Ovary (tissue), 10 donors: ENCODE measurements at places on chromosomes 3 and 15.

GRCh38 chr3:99470841-99471240 lies 167.6 kb upstream of the COL8A1 start:
- H3K27me3 ChIP-seq = no peaks in the 10 kb centered on the region
- H3K27ac ChIP-seq = no peak overlapping the region
- no peaks in the 10 kb centered on the region for H3K4me1 ChIP-seq
- no peak overlapping the region for H3K4me3 ChIP-seq
- no peak for DNase-seq
- no peaks in the 10 kb centered on the region for H3K36me3 ChIP-seq

DNA sequence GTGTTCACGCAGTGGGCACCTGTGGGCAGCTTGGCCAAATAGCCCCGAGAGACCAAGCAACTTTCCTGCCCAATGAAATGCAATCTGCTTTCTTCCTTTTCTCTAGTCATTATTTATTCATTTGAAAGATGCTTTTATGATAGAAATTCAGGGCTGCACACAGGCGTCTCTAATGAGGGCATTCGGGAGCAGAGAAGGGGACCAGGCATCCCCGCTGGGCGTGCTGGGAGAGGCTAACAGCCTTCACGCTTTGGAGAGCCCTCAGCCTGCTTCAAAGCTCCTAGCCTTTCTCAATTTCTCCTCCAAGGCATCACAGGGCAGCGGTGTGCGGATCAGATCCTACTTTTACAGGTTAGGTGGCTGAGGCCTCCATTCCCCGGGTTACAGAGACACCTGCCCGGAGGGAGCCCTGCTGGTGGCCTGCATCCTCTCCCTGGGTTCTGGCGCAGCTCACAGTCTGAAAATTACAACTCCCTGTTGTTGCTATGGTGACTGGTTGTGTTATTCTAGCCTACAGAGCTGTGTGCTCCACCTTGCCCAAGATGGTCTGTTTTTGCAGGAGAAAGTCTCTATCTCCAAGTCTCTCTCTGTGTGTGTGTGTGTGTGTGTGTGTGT lies 21.8 kb upstream of the KLF13 start:
- no peaks in the 10 kb centered on the region for H3K36me3 ChIP-seq
- H3K4me3 ChIP-seq = no peak overlapping the region
- H3K27ac ChIP-seq = no peak overlapping the region
- no peak for DNase-seq
- H3K27me3 ChIP-seq = no peaks in the 10 kb centered on the region
- H3K4me1 ChIP-seq = no peaks in the 10 kb centered on the region

GRCh38 chr3:53240989-53241972 lies 14.5 kb downstream of the TKT start:
- H3K27me3 ChIP-seq = no peaks in the 10 kb centered on the region
- no peak for DNase-seq
- H3K27ac ChIP-seq = no peak overlapping the region
- peaks cover 16% of the 10 kb centered on the region for H3K4me1 ChIP-seq
- H3K36me3 ChIP-seq = no peaks in the 10 kb centered on the region

DNA sequence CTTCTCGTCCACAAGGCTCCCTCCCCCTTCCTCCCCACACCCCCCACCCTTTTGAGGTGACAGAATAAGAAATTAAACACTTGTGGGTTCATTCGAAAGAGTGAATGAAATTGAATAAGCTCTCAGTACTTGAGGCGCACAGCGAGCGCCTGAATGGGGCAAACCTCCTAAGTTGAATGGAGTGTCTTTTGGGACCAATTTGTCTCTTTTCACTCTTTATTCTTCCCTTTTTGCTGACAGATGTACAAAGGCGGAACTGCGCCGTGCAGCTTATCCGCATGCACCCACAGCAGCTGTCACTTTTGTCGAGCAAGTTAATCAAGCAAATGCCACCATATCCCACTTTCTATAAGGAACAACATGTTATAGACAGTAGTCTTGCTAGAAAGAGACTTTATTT lies 47.9 kb upstream of the FEZF2 start:
- no peaks in the 10 kb centered on the region for H3K27me3 ChIP-seq
- no peaks in the 10 kb centered on the region for H3K4me1 ChIP-seq
- DNase-seq = no peak

GRCh38 chr3:107650788-107651187 lies 128.0 kb downstream of the BBX start:
- DNase-seq = no peak
- no peak overlapping the region for H3K27ac ChIP-seq
- H3K36me3 ChIP-seq = no peaks in the 10 kb centered on the region

GRCh38 chr3:72538070-72538745 lies 310.0 kb downstream of the SHQ1 start:
- H3K36me3 ChIP-seq = no peaks in the 10 kb centered on the region
- no peaks in the 10 kb centered on the region for H3K27me3 ChIP-seq
- no peaks in the 10 kb centered on the region for H3K4me1 ChIP-seq
- DNase-seq = no peak

- H3K4me3 ChIP-seq = no peak overlapping the region
- no peak overlapping the region for H3K27ac ChIP-seq
- no peaks in the 10 kb centered on the region for H3K36me3 ChIP-seq
- no peaks in the 10 kb centered on the region for H3K27me3 ChIP-seq
Measured at GRCh38 chr3:14608298-14608697, 43.3 kb upstream of the CCDC174 start.

GRCh38 chr15:80560601-80561400 lies 134.3 kb upstream of the ABHD17C start:
- H3K4me3 ChIP-seq = no peak overlapping the region
- H3K27me3 ChIP-seq = no peaks in the 10 kb centered on the region
- DNase-seq = no peak
- peaks cover 2% of the 10 kb centered on the region for H3K4me1 ChIP-seq
- H3K36me3 ChIP-seq = no peaks in the 10 kb centered on the region

DNA sequence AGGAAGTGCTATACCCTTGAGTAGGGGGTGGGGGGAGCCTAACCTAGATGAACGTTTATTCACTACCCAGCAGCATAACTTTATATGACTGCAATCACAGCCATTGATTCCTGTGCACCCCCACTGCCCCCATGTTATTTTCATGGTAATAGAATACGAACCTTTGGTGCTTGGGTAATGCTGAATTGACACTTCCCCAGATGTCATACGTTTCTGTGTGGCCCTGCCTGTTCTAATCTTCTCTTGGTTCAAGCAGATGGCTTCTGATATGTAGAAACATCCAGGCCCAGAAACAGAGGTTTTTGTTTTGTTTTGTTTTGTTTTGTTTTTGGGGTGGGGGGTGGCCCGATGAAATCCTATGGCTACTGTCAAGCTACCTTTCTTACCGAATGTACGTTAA lies 237.9 kb upstream of the TOPAZ1 start:
- no peaks in the 10 kb centered on the region for H3K36me3 ChIP-seq
- no peaks in the 10 kb centered on the region for H3K27me3 ChIP-seq
- DNase-seq = no peak
- H3K27ac ChIP-seq = no peak overlapping the region
- no peak overlapping the region for H3K4me3 ChIP-seq

GRCh38 chr15:65818927-65819562 lies 27.0 kb upstream of the DENND4A start:
- H3K4me1 ChIP-seq = no peaks in the 10 kb centered on the region
- no peak overlapping the region for H3K4me3 ChIP-seq
- DNase-seq = no peak
- no peaks in the 10 kb centered on the region for H3K36me3 ChIP-seq

DNA sequence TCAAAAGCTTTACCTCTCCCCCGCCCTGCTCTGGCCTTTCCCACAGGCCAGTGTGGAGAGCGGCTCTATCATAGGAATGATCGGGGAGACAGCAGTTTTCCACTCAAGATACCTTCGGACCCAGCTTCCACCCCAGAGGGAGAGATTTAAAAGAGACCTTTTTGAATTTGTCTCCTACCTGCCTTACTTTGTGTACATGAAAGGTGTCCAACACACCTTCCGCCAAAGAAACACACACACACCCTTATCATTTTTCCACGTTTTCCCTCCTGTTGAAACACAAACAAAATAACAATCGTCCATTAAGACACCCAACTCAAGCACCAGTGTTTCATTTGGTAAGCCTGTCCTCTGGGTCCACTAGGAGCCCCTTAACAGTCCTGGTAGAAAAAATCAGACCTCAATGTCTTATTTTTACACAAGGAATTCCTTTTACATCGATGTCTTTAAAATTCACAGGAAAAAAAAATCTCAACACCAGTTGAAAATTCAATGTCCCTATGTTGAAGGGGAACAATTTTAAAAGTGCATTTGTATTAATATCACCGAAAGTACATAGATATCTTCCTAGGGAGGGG lies 4.0 kb downstream of the HES1 start:
- no peak for DNase-seq
- no peaks in the 10 kb centered on the region for H3K27me3 ChIP-seq
- no peaks in the 10 kb centered on the region for H3K36me3 ChIP-seq
- H3K4me3 ChIP-seq = no peak overlapping the region
- H3K27ac ChIP-seq = no peak overlapping the region

GRCh38 chr3:47193871-47194859 lies 30.3 kb upstream of the SETD2 start:
- H3K27ac ChIP-seq = no peak overlapping the region
- H3K4me3 ChIP-seq = no peak overlapping the region
- no peaks in the 10 kb centered on the region for H3K27me3 ChIP-seq
- H3K36me3 ChIP-seq = no peaks in the 10 kb centered on the region

DNA sequence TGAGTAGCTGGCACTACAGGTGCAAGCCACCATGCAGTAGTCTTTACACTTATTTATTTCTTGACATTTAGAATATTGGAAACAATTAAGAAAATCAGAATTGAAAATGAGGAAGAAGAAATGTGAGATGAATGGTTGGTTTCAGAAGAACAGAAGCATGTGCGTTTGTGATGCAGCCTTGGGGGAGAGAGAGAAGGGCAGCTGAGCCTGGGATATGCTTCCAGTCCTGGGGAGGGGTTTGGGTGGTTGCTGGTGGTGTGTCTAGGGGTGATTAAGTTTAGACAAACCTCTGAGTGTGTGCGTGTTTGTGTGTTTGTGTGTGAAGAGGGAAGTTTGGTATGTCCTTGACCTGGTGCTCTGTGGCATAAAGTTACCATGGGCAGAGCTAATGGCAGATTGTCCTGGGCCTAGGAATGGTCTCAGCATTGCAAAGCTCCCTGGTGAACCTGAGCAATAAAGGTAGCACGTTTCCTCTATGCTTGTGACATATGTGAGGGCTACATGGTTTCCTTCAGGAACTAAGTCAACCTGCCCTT lies 35.6 kb downstream of the CTSH start:
- no peaks in the 10 kb centered on the region for H3K27me3 ChIP-seq
- no peak for DNase-seq
- no peak overlapping the region for H3K4me3 ChIP-seq
- H3K27ac ChIP-seq = no peak overlapping the region
- peaks cover 4% of the 10 kb centered on the region for H3K4me1 ChIP-seq

DNA sequence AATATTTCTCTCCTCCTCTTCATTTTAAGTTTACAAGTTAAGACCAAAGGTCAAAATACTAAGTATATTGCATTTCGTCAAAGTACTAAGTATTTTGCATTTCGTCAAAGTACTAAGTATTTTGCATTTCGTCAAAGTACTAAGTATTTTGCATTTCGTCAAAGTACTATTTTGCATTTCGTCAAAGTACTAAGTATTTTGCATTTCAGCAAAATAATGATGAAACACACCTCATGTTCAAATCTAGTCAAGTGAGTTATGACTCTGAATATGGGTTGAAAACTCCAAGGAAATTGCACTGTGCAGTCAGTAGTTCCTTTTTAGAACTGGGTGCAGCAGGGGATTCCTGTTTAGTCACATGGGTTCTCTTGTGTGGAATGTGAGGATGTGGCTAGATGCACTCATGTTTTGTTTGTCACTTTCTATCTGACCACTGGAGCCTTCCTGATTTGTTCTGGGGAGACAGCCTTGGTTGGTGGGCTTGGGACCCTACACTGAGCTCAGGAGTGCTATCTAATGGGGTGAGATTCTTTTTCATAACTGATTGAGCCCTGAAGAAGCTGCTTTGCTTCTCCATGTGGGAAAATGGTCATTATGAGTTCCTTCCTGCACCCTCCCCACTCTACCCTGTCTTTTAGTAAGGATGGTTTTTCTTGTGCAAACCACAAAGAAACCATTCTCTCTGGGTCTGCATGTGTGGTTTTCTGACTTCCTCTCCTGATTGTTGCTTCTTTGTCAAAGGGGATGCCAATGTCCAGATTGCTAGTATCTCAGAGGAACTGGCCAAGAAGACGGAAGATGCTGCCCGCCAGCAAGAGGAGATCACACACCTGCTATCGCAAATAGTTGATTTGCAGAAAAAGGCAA lies 73.4 kb downstream of the CCK start:
- no peak overlapping the region for H3K4me3 ChIP-seq
- H3K27ac ChIP-seq = no peak overlapping the region
- H3K27me3 ChIP-seq = no peaks in the 10 kb centered on the region
- no peak for DNase-seq
- H3K4me1 ChIP-seq = no peaks in the 10 kb centered on the region

- peaks cover 5% of the 10 kb centered on the region for H3K4me1 ChIP-seq
- H3K36me3 ChIP-seq = no peaks in the 10 kb centered on the region
- no peaks in the 10 kb centered on the region for H3K27me3 ChIP-seq
- H3K27ac ChIP-seq = no peak overlapping the region
Measured at GRCh38 chr3:194565597-194566190, 67.5 kb downstream of the TMEM44 start.

- no peak overlapping the region for H3K4me3 ChIP-seq
- no peaks in the 10 kb centered on the region for H3K4me1 ChIP-seq
- H3K27me3 ChIP-seq = no peaks in the 10 kb centered on the region
Measured at GRCh38 chr15:91413142-91413541, 313.1 kb downstream of the SV2B start.

- no peaks in the 10 kb centered on the region for H3K27me3 ChIP-seq
- no peak for DNase-seq
- peaks cover 14% of the 10 kb centered on the region for H3K4me1 ChIP-seq
- H3K4me3 ChIP-seq = no peak overlapping the region
- no peaks in the 10 kb centered on the region for H3K36me3 ChIP-seq
Measured at GRCh38 chr15:48634893-48635292, 10.6 kb downstream of the FBN1 start.

GRCh38 chr15:79952329-79952728 lies 18.7 kb downstream of the BCL2A1 start:
- H3K27ac ChIP-seq = no peak overlapping the region
- H3K4me3 ChIP-seq = no peak overlapping the region
- no peak for DNase-seq
- no peaks in the 10 kb centered on the region for H3K27me3 ChIP-seq
- H3K36me3 ChIP-seq = no peaks in the 10 kb centered on the region
